Fibroblast of skin of back (primary cell): ENCODE measurements at places on chromosomes 1 and 21.

DNA sequence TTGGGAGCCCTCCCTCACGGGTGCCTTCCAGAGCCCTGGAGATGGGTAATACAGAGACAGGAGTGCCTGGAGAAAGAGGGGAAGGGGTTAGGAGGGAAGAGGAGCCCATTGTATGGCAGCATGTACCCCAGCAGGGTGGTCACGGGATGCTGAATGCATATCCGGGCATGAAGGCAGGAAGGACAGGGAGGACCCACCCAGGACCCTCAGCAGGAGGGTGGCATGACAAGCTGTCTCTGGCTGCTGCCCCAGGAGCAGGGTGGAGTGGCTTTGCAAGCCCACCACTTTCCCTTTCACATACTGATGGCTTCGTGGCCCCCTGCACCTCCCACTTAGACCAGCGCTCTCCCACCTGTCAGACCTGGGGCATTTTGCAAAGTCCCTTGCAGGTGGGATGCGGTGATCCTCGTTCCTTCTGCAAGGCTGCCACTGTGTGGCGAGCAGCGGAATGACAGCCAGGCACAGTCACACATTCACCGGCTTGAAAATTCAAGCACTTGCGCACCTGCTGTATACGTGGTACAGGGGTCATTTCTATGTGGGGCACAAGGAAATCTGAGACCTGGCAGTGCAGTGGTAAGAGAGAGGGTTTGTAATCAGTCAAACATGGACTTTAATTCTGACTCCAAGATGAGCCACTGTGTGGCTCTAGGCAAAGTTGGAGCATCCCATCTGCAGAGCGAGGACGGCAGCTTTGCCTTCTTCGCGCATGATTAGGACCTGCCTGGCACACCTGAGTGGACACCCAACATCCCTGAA lies 53.2 kb upstream of the TMEM51 start:
- DNase-seq: peak; percentile 12

GRCh38 chr1:215992620-215993019 lies 425.5 kb downstream of the KCTD3 start:
- peak; percentile 41 for DNase-seq

- peak; percentile 64 for DNase-seq
Measured at GRCh38 chr1:46735708-46736324, 16.9 kb upstream of the EFCAB14 start.

DNA sequence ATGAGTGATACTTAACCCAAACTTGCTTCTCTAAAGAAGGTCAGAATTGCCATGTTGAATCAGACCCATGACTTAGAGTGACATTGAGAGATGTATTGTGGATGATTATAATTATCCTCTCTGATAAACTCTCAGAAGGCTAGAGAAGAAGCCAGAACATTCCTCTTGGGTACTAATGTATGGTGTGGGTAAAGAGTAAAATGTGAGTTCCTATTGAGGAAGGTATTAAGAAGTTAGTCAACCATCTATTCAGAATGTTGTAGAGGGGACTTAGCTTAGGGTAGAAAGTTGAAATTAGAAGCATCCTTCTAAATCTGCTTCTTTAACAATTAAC lies 7.3 kb downstream of the GMEB1 start:
- DNase-seq: no peak

- DNase-seq: no peak
Measured at GRCh38 chr1:186901631-186902030, 72.9 kb downstream of the PLA2G4A start.

DNA sequence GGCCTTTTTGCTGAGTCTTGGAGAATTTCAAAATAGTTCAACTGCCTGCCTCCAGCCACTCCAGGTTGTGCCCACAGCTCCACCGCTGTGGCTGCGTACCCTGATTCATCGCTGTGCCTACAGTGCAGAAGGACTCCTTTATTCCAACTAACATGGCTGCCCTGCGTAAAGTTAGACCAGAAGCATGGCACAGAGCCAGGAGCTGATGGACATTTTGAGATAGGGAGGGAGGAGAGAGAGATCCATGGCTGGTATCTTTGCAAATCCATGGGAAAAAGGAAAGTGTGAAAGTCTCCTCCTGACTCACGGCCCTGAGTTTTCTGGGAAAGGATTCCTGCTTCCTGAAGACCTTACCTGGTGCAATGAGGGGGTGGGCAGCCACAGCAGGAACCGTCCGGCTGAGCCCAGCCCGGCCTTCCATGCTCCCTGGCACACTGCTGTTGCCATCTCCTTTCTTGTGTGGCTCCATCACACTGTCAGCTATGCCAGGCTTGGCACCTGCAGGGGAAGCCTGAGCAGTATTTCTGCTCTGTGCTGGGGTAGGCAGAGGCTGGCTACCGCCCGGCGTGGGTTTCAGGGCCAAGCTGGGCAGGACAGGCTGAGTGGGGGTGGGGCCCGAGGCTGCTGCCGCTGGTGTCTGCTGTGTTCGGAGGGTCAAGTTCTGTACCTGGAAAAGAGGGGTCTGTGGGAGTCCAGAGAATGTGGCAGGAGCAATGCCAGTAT lies 46.0 kb upstream of the A3GALT2 start:
- DNase-seq: no peak

- no peak for DNase-seq
Measured at GRCh38 chr1:115473986-115474565, 136.0 kb upstream of the NGF start.

DNA sequence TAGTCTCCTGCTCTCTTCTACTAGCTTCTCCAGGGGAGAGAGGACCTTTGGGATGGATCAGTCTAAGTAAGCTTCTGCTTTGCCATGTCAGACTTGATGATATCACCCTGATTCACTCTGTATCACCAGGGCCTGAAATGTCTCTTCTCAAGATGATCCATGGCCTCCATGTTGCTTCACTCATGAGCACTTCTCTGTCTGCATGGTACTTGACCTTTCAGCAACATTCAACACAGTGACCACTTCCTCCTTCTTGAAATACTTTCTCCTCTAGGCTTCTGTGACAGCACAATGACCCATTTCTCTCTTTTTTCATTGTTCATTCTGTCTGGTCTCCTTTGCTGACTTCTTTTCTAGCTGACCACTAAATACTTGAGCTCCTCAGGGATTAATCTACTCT lies 35.3 kb upstream of the NGF start:
- DNase-seq: peak; percentile 93

DNA sequence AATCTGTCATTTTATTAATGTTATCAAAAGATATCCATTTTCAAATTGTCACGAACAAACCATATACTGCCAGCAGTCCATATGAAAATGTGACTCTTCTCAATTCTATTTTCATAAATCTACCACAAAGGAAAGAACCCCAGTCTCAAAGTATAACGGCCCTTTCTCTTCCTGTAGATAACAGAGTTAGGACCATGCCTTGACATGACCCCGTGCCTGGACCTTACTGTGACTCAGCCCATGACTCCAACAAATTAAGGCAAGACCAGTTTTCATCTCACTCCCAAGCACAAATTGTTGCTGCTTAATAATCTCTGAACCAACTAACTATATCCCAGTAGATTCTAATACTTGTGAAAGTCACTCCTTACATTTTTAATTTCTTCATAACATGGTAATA lies 124.4 kb upstream of the NFIA start:
- no peak for DNase-seq

GRCh38 chr1:869499-870244 lies 54.1 kb upstream of the SAMD11 start:
- DNase-seq: peak; percentile 37
